ENCODE measurements at places on chromosomes 11 and 22.

DNA sequence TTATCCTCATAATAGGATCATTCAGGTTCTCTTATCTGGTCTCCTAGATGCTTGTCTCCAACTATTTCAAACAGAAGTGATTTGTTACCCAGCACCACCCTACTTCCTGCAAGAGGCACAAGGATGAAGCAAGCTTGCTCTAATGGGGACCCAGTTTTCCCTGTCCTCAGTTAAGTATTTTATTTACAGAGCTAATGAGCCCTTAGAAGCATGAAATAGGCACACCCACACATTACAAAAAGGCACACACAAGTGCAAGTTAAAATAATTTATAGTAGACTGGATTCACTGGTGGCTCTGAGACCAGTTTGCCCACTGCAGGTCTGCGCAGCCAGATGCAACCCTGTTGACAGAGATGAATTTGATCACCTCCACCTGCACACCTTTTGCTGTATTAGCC lies 167.5 kb downstream of the KIRREL3 start:
- DNase-seq = no peak

DNA sequence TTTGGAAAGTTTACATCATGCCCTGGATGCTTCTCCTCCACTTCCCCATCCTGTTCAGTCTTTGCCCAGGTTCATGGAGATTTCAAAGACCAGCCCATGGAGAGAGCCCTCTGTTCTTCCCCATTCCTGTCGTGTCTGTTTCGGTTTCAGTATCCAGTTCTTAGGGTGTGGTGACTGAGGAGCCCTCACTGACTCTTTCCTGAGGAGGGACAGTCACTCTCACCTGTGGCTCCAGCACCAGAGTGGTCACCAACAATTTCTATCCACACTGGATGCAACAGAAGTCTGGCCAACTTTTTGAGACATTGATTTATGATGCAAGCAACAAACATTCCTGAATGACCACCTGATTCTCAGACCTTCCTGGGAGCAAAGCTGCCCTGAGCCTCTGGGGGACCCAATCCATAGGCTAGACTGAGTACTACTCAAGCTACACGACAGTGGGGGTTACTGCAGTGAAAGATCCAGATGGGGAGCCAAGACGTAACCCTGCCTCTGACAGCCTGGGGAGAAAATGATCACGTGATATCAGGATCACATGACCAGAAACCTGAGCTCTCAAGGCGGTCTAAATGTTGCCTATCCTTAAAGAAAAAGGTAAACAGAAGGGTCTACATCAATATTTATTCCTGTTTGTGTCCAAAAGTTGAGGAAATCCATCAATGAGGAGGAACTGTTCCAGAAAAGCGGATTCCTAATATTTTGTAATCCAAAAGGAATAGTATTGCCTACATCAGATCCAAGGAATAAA lies 76.2 kb upstream of the VPREB1 start:
- DNase-seq = no peak

GRCh38 chr11:87572881-87573280 lies 535.1 kb downstream of the TMEM135 start:
- no peak for DNase-seq

GRCh38 chr22:25878933-25879332 lies 136.9 kb downstream of the MYO18B start:
- no peak for DNase-seq

GRCh38 chr22:49668402-49668801 lies 159.3 kb downstream of the BRD1 start:
- DNase-seq = no peak

- no peak for DNase-seq
These were observed 23.7 kb upstream of the DAGLA start for GRCh38 chr11:61656347-61657077.

- DNase-seq = no peak
These were observed 20.4 kb downstream of the C22orf23 start for GRCh38 chr22:37932821-37933578.

- DNase-seq = no peak
These were observed 6.0 kb upstream of the AHNAK start for GRCh38 chr11:62552485-62553079.

DNA sequence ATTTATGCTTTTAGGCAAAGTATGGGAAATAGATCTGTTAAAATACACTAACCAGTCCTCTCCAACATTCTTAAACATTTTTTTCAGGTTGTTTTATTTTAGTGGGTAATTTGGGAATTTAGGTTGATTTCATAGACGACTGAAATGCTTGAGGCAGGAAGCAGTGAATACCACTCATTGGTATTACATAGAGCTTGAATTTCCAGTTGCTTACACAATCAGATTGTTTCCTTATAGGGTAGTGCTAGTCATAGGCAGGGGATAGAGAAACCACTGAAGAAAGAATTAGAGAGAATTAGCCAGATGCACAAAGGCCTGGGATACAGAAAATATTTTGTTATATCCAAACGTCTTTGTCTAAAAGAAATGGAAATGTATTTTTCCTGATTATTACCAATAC lies 23.9 kb upstream of the LYVE1 start:
- no peak for DNase-seq

- DNase-seq = no peak
These were observed 144.6 kb downstream of the BRD1 start for GRCh38 chr22:49683032-49683431.

DNA sequence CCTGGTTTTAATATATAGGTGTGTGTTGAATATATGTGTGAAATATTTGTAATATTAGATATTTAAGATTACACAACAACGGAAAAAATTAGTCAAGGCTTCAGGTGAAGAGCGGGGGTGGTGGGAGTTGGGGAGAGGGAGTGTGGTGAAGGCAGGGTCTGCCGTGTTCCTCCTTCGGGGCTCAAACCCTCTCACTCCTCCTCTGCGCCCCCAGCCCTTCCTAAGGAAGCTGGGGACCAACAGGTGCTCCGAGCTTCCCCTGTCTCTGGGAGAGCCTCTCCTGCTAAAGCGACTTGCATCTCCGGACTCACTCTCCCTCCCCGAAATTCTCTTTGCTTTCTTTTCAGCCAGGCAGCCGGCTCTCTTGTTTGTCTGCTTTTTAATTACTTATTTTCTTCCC lies 960 bp upstream of the CADM1 start:
- no peak for DNase-seq

DNA sequence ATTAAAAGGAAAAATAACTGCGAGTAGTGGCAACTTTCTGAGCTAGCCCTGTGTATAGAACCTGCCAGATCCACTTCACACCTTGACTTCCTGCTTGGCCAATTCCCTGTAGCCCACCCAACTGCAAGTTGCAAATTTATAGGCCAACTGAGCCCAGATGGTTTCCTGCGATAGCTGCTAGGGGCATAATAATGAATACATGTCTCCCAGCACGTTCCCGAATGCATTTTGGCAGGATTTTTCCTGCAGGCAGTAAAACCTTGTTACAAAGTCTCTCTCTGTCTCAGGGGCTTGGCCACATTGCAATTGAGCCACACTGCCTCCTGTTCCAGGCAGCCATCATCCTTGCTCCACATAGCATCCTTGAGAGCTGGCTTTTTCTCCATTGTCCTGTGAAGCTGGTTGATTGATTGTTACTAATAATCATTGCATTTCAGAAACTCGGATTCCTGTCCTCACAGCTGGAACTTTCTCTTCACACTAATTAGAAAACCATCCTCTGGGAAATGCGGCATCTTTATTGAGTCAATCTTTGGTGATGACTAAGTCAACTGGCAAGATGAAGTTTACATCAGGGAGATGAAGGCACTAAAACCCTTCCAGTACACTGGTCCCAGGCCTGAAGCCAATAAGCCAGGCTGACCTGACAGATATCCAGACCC lies 18.6 kb upstream of the LMO2 start:
- DNase-seq = no peak

DNA sequence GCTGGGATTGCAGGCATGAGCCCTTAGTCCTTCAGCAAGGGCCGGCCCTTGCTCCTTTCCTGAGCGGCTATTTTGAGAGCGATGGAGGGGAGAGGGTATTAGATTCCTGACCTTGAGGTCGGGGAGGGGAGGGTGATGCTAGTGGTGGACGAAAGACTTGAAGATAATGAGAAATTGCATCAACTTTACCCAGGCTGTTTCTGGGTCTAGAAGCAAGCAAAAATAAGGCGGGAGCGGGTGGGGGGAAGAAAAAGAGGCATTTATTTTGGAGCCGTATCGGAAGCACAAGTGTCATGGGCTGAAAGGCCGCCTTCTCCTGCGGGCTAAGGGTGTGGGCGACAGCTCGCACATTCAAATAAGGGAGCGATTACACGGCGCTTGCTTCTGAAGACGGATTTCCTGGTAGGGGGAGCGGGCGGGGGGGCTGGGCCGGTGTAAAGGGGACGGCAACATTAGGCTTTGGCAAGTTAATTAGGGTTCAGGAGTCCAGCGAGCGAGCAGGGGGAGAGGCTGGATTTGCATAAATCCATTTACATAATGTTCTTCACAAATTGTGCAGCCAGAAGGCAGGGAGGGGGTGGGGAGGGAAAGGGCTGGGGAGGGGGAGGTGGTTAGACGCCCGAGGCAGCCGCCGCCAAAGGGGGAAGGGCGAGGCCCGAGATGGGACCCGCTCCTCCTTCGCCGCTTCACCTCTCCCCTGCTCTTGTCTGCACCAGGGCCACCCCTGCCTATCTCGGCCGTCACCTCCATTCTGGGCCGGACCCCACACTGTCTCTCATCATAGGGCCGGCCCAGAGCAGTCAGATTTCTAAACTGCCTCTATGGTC lies 245.9 kb downstream of the MIAT start:
- no peak for DNase-seq

DNA sequence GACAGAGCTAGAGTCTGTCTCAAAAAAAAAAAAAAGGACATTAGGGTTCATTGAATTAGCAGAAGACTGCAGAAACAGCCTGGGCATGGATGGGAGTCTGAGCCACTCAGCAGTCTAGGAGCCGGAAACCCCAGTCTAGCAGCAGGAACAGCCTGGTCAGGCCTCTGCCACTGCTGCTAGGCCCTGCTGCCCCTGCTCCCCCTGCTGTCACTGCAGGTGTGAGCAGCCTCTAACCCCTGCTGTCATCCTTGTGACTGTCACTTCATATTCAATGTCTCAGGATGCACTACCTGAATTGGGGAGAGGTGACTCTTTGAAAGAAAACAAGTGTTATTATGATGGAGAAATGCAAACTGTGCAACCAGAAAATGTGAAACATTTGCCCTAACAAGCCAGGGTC lies 7.0 kb upstream of the DDX17 start:
- DNase-seq = no peak

DNA sequence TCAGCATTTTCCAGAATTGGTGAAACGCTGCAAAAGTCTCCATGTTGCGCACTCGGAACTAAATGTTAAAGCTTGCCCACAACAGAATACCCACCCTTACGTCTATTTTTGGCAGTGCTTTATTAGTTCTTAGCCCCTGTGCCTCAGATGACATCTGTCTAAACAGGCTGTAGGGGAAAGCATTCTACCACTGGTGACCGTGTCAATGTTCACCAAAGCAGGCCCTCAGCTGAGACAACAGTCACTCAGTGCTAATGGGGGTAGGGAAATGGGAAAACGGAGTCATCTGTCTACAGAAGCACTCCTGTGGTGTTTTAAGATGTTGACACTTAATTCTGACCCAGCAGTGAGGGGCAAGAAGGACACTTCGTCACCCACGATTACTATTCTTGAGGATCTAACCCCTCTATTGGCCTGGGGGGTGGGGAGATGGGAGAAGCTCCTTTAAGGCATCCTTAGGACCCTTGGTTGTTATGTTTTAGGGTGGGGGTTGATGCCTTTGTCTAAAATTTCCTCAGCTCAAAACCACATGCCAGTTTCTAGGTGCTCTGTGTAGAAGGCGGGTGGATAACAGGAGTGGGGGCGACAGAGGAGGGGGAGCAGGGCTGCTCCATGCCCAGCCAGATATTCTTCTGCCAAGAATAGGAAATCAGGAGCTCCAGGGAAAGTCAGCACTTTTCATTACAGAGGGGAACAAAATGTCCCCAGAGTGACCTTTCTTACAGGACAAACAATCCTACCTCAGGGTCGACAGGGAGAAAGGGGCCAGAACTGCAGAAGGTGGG lies 15.6 kb upstream of the MFRP start:
- no peak for DNase-seq

DNA sequence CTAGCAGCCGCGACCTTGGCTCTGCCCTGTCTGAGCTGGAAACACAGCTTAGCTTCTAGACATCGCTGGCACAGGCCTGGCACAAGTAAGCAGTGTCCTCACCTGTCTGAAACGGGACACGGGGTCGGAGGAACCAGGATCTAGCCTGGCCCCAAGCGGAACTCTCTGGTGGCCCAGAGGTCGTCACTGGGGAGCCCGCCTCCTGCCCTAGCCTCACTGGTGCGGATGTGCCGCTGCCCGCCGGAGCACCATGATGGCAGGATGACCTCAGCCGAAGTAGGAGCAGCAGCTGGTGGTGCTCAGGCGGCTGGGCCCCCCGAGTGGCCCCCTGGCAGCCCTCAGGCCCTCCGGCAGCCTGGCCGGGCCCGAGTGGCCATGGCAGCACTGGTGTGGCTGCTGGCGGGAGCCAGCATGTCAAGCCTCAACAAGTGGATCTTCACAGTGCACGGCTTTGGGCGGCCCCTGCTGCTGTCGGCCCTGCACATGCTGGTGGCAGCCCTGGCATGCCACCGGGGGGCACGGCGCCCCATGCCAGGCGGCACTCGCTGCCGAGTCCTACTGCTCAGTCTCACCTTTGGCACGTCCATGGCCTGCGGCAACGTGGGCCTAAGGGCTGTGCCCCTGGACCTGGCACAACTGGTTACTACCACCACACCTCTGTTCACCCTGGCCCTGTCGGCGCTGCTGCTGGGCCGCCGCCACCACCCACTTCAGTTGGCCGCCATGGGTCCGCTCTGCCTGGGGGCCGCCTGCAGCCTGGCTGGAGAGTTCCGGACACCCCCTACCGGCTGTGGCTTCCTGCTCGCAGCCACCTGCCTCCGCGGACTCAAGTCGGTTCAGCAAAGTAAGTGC lies 871 bp downstream of the SLC35E4 start:
- no peak for DNase-seq

DNA sequence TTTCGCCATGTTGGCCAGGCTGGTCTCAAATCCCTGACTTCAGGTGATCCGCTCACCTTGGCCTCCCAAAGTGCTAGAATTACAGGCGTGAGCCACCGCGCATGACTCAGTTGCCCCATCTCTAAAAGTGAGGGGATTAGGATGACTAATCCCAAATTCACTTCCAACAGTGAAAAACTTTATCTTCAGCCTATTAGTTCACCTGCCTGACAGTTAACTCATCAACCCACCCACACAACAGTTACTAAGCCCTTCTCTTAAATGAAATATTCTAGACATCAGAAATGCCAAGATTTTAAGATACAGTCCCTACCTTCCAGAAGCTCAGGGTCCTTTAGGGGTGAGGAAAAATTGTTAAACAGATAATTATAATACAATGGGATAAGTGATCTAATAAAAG lies 2.0 kb upstream of the ANKRD42 start:
- no peak for DNase-seq

DNA sequence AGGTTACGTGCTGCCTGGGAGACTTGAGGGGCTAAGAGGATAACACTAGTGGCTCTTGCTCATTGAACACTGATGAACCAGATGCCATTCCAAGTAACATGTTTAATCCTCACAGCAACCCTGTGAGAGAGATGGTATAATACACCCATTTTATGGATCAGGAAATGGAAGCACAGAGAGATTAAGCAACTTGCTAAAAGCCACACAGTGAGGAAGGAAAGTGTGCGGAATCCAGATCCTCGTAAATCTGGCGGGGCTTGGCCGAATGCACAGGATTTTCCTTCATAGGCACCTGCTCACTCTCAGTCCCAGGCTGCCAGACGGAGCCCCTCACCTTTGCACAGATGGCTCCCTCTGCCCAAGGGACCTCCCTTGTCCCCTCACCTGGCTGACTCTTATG lies 7.7 kb upstream of the FOSL1 start:
- no peak for DNase-seq

- no peak for DNase-seq
These were observed at the start of gene CALCB for GRCh38 chr11:15073361-15074205. CALCB (plus strand) TSS chr11:15073593; CDS start chr11:15074719, 1,126 bp downstream.
